ENCODE measurements at places on chromosomes 7 and 10. TPM values are rescaled to one million over a fixed set of nuclear protein-coding genes. Genes with fewer than 3 reads are reported as not detected.

DNA sequence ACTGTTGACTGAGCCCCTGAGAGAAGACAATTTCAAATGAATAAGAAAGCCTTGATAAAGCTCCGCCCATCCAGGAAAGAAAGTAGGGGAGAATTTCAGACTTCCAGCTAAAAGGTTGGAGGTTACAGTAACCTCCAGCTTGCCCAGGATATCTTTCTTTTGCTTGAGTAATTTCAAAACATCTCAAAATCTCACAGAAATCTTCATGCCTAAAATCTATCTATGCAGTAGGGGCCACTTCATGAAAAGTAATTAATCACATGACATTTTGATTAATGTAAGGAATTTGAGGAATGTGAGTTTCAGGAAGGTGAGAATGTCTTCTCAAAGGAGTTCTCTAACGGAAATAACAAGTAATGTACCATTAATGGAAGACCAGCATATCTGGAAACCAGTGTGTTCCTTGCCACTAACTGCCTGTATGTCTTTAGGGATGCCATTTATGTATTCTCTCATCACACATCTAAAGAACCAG, 24.2 kb downstream of the TRIL start:
- no peak for DNase-seq

- DNase-seq, result no peak
Measured at GRCh38 chr7:78279032-78279431, 480.5 kb downstream of the PHTF2 start.

GRCh38 chr7:27917774-27918314, 177.9 kb downstream of the TAX1BP1 start:
- DNase-seq, result no peak

DNA sequence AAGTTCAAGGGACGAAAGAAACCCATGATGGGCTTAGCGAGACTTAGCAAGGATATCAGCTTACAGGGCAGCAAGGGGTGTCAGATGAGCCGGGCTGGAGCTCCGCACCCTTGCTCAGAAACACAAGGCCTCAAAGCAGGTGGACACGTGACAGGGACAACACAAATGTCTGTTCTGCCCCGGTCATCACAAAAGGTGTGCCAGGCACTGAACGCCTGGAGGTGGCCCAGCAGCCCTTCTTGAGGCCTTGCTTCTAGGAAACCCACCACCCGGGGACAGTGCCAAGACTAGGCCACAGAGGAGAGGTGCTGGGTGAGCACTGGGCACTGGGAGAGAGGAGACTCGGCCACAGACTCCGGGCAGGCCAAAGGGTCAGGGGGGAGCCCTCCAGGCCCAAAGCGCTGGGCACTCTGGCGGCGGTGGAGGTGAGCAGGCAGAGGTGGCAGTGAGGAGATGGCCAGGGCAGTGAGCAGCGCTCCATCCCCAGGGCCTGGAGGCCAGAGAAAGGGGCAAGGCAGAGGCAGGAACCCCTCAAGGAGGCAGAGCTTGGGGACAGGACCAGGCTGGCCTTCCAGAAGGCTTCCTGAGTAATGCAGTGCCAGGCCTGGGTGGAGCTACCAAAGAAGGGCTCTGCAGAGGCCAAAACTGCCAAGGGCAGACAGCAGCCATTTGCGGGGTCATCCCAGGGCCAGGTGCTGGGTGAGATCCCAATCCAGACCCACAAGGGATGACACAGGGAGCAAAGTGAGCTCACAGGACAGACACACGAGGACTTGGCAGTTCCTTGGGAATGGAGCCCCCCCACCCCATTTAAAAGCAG, 22.7 kb downstream of the EBF3 start:
- no peak for DNase-seq

GRCh38 chr7:56063500-56063881, 595 bp upstream of the SUMF2 start:
- no peak for DNase-seq

DNA sequence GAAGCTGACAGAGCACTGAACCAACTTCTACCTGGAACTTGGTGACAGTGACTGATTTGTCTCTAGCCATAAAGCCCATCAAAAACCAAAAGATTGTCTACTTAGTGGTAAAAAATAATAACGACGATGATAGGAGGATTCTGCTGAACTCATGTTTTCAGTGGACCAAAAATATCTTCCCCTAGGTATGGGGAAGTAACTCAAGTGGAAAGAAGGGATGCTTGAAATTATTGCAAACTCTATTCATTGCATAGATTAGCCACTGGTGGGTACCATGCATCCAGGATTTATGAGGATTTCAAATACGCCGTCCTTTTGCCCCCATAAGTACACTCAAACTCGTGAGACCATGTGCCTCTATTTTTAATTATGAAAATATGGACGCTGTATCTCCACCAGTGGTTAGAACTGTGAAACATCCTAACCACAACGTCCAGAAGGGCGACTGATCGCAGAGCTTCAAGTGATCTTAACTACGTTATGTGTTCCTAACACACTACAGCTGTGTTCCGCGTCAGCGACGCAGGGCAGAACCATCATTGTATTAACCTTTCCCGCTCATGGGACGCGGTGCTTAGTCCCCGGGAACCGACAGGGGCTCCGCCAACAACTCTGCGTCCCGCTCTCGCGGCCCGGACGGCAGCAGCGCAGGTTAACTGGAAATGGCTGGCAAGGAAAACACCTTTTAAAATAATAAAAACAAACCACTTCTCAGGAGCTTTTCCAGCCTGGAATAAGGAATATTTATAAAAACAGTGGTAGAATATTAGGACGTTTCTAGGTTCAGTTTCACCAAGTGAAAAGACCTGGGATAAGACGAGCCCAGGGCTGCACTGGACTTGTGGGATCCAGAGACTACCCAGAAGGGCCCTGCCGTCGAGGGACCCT, 776 bp downstream of the PEX1 start:
- peak; percentile 66 for DNase-seq

- no peak for DNase-seq
Measured at GRCh38 chr7:83096065-83096580, 66.6 kb downstream of the PCLO start.

- no peak for DNase-seq
Measured at GRCh38 chr10:63781226-63781625, 260.0 kb downstream of the REEP3 start.

DNA sequence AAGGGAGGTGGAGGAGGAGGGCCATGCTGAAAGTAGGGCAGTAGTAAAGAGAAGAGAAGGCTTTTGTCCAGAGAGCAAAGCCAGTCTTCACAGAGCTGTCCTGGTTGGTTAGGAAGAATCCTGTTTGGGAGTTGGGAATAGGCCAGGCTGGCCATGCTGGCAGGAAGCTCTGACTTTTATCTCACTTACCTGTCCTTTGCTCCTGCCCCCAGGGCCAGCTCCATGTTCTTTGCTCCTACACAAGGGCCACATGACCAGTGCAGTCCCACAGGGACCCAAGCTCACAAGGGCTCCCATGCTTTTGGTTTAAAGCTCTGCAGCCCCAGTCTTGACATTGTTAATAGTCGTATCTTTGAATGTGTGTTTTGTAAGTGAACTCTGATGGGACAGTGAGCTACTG, 161.6 kb upstream of the KMT2E start:
- DNase-seq, result no peak

DNA sequence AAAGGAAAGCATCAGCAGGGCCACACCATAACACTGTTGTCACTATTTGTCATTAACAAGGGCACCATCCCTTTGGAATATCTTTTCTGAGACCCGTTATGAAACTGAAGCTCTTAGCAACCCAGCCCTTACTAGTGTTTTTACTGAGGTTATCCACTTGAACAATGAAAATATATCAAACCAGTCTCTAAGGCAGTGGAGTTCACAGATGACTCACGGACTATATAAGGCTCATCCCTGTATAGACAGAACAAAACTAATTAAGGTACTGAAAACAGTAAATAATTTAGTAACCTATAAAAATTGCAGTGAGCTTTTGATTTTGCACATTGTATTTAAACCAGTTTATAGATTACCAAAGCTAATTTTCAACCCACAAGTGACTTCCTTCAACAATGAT, 196.0 kb downstream of the ELAPOR2 start:
- DNase-seq, result no peak

GRCh38 chr7:64131696-64132095, 75.3 kb upstream of the ZNF735 start:
- no peak for DNase-seq

TMEM176A gene
- total RNA-seq, result 0.30 TPM

NXPH1 gene
- total RNA-seq, result not detected
